ENCODE measurements at places on chromosomes 3 and 15. TPM values are rescaled to one million over a fixed set of nuclear protein-coding genes. Genes with fewer than 3 reads are reported as not detected.

ACKR2 gene
- 0.41 TPM for total RNA-seq

GRCh38 chr3:3538451-3538850 lies 260.8 kb upstream of the LRRN1 start:
- no peak overlapping the region for H3K27ac ChIP-seq
- H3K27me3 ChIP-seq = peaks cover 1% of the 10 kb centered on the region
- peaks cover 19% of the 10 kb centered on the region for H3K36me3 ChIP-seq
- no peak overlapping the region for H3K4me3 ChIP-seq
- H3K4me1 ChIP-seq = no peaks in the 10 kb centered on the region

GRCh38 chr3:152094406-152094805 lies 174.3 kb upstream of the MBNL1 start:
- no peak overlapping the region for H3K27ac ChIP-seq
- H3K36me3 ChIP-seq = no peaks in the 10 kb centered on the region
- H3K27me3 ChIP-seq = no peaks in the 10 kb centered on the region

GADL1 gene
- 0.18 TPM for total RNA-seq

DNA sequence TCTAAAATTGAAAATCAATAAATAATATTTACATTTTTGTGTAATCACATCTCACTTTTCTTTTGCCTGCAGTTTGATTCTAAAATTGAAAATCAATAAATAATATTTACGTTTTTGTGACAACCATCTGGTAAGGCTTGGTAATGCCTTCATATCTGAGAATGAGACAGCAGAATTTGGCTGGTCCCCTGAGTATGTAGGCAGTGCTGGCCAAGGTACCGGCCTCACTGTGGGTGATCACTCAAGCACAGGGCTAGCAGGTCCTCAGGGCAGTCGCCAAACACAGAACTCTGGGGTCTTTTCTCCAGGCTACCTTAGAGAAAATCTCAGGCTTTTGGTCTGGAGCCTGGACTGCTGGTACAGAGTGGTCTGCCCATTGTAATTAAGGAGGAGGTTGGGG lies 26.2 kb downstream of the RTP3 start:
- H3K4me1 ChIP-seq = peaks cover 8% of the 10 kb centered on the region
- 0 out of 2 replicates have a peak, but pooled peaks cover under 1% of the 10 kb centered on the region for H3K36me3 ChIP-seq
- no peaks in the 10 kb centered on the region for H3K27me3 ChIP-seq
- H3K4me3 ChIP-seq = no peak overlapping the region
- DNase-seq = no peak

NANOGP8 gene
- 2.1 TPM for total RNA-seq

- DNase-seq = no peak
- H3K27me3 ChIP-seq = no peaks in the 10 kb centered on the region
- H3K27ac ChIP-seq = no peak overlapping the region
- no peaks in the 10 kb centered on the region for H3K4me1 ChIP-seq
- no peak overlapping the region for H3K4me3 ChIP-seq
These were observed 457.9 kb downstream of the SI start for GRCh38 chr3:164620423-164620822.
